Pons (tissue), 1 donor: ENCODE measurements at places on chromosomes 12 and 14.

GRCh38 chr14:93005135-93005813 lies 82.3 kb downstream of the CHGA start:
- DNase-seq = no peak

- peak; percentile 34 for DNase-seq
Observed at GRCh38 chr12:116201908-116202307, 75.6 kb downstream of the MED13L start.

DNA sequence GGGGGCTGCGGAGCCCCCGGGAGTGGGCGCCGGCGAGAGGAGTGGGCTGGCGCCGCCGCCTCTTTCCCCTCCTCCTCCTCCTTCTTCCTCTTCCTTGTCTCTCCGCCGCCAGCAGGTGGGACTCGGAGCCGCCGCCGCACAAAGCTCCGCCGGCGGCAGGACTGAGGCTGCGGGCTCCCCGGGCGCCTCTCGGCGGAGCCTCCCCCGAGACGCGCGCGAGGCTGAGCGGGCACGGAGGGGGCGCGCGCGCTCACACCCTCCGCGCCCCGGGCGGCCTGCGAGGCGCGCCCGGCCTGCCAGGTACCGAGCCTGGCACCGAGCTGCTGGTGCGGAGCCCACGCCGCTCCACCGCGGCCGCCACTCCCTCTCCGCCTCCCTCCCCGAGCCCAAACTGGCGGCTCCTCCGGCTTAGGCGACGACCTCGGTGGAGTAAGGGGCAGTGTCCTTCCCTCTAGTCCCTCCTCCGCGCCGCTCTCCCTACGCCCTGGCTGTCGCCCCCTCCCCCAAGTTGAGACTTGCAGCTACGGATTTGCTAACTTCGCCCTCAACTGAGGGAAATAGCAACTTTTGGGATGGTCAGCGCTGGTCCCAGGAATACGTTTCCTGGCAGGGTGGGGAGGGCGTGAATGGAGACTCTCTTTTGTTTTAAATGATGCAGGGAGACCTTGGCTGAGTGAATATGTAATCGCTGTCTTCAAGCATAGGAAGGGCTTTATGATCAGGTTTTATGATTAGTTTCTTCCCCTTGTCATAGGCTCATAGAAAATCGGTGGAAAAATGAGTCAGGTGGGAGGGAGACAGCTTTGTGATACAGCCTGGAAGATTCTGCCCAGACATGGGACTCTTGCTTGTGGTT lies 199.5 kb upstream of the CAND1 start:
- no peak for DNase-seq

GRCh38 chr14:22850944-22851764 lies 14.8 kb downstream of the MMP14 start:
- DNase-seq = no peak

DNA sequence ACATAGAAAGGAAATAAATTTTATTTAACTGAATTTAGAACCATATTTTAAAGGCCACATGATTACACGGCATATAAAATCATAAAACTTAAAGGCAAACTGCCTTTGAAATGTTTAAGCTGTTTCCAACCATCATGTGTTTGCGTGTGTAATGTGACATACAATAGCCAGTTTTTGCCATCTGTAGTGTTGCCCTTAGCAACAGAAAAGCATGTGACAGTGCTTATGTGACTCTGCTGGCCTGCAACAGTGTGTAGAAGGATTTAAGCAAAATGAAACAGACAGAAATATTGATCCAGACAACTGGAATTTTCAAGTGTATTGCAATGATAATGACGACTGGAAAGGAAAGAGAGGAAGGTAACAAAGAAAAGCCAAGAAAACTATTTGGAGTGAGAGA lies 49.5 kb downstream of the TSPAN19 start:
- DNase-seq = peak; percentile 11

DNA sequence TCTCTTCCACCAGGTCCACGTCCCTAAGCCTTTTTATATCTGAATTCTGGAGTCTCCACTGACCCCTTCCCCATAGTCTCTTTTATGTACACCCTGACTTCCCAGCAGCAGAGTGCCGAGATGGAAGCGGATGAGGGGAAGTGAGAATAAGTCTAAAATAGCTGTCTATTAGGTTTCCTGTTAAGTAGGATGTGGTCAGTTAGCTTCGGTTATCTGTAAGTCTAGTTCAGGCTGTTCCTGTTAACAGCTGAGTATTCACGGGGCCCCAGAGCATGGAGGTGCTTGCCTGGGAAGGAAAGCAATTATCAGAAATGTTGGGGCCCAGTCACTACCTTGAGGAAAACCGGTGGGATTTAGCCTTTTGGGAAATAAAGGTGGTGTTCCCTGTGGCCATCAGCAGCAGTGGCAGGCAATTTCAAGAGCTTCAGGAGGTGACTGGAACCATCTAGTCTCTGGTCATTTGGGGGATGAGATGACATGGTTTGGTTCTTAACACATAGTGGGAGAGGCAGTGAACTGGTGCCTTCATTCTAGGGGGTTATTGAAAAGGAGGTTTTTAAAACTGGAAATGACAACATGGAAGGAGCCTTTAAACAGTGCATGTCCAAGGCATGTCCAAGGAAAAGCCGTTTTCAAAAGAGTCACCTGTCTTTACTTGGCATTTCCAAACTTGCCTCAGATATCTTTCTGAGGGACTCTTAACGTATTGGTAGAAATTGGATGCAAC lies 21.8 kb downstream of the CHST11 start:
- DNase-seq = peak; percentile 82

GRCh38 chr14:96824283-96824682 lies 27.1 kb downstream of the VRK1 start:
- no peak for DNase-seq

GRCh38 chr12:106094304-106094703 lies 44.5 kb downstream of the NUAK1 start:
- no peak for DNase-seq

DNA sequence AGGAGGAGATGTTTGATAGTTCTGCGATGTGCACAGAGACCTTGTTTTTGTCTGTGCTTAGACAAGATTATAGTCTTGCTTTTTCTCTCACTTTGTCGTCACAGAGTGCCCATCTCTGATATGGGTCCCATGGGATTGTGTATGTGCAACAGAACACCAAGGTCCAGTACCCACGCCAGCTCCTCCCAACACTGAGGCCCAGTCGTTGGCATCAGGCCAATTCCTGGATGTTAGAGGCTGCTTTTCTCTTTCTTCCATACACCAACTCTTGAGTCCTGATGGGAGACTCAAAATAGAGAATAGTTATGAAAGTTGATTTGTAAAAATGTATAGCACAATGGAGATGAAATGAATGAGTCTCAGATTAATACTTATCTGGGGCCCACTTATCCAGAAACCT lies 22.7 kb upstream of the PRMT8 start:
- DNase-seq = no peak

DNA sequence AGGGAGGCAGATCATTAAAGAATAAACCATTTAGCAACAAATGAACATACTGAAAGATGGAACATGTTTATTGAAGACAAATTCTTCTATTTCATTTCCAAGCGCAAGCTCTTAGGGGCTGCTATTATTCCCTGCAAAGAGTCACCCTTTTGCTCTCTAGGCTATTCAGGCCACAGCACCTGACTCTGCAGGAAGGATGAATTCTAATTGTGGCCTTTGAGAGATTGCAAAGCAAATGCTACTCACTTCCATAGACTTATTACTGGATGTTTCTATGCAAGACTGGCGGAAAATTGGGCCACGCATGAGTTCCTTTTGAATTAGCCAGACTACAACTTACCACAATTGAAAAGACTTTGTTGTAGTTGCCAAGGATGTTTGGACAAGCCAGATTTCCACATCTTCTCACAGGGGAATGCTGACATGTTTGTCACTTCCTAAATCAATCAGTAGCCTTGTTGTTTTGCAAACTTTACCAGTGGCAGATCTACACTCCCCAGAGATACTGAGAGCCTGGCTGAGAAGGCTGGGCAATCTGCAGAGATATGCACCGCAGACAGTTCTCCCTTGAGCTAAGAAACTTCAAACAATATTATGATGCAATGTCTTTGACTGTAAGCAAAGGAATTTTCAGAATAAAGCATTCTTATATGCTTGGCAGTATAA lies 334.3 kb upstream of the SYT1 start:
- DNase-seq = no peak

- peak; percentile 15 for DNase-seq
Observed at GRCh38 chr14:36068777-36069534, 107.6 kb downstream of the PTCSC3 start.

GRCh38 chr14:51967521-51967920 lies 21.8 kb upstream of the RTRAF start:
- no peak for DNase-seq
